Urothelium cell line (cell line): ENCODE measurements at places on chromosomes 2 and 18.
A peak's percentile ranks its signal among the peaks of the same experiment; 100 is the strongest.

DNA sequence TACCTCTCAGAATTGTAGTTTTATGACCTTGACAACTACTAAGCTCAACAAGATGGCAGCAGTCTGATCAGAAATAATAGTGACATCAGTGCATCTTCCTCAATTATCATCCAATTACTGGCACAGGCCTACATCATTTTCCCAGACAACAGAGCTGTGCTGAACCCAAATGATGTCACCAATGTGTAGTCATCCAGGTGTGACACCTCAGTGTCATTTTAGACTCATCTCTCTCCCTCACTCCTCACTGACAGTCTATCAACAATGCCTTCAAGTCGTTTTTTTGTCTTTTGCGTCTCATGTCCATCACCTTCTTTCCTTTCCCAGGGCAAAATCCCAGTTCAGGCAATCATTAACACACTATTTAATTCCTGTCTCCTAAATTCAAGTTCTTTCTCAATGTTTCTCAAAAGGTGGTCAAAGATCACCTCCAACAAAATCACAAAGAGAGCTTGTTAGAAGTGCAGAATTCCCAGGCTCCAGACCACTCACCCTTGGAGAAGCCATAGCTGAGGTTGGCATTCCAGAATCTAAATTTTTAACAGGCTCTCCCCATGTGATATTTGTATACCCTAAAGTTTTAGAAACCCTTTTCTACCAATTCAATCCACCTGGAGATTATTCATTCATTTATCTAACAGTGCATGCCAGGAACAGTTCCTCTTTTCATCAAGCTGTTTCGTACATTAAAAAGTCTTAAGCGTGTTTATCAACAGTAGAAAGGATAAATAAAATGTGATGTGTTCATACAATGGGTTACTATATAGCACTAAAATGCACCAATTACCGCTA lies 125.3 kb upstream of the KLF7 start:
- DNase-seq = no peak

- DNase-seq = no peak
Measured at GRCh38 chr18:46574000-46574742, 82.8 kb downstream of the LOXHD1 start.

DNA sequence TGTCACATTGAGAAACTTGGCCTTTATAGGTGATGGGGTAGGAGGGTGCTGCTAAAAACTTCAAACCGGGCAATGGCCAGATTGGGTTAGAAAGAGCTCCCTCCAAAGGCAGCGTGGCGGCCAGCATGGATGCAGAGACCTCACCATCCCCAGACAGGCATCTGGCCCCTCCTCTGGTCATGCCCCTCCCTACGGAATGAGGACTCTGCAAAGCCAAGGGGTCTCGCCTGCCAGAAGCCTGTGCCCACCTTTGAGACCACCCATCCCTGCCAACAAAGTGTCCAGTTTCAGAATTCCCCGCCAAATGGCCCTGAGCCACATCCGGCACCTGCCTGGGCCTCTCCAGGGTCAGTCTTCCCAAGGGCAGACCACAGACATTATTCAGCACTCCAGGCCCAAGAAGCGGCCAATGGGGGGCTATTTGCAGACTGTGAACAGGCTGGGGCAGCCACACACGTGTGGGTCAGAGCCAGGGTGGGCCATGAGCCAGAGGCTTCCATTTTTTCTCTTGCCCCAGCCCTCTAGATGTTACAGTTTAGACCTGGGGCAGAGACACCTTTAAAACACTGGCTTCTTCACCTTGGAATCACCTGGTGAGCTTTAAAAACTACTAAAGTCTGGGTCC lies 4.2 kb upstream of the ATP6V1B1 start:
- DNase-seq = no peak

DNA sequence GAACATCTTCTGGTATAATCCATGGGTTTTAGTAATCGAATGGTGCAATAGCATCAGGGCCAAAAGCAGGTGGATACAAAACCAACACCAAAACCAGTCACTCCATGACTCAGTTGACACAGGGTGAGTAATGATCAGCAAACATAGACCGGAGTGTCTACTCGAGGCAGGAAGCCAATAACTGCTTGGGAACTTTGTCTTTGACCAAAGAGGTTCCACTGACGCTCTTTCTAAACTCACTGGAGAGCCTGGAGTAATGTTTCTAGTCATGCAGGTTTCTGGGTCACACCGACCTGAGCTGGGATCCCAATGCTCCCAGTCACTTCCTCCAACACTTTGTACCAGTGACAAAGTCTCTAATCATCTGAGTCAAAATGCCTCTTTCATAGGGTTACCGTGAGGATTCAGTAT lies 30.9 kb downstream of the MREG start:
- peak; percentile 72 for DNase-seq

GRCh38 chr2:103445347-103445746 lies 683.5 kb downstream of the TMEM182 start:
- no peak for DNase-seq
